ENCODE measurements at places on chromosomes 6 and 20. TPM values are rescaled to one million over a fixed set of nuclear protein-coding genes. Genes with fewer than 3 reads are reported as not detected.
A peak's percentile ranks its signal among the peaks of the same experiment; 100 is the strongest.

The SLC17A4 gene
- not detected for total RNA-seq

The JPH2 gene
- total RNA-seq: 0.47 TPM

The PACRG gene
- not detected for total RNA-seq

DNA sequence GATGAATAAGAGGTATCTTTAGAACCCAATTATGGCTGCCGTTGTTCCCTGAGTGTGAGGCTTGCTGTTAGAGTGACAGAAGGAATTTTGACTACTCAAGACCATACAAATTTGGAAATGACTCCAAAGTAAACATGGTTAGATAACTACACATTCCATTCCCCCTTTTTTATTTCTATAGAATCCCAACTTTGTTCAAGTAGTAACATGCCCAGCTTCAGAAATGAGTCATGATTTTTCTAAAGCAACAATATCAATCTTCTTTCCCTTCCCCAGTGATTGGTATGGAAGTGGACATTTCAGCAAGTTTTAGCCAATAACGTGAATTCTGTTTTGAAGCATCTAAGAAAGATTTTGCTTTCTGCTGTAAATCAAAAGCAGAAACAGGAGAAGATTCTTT is 37.8 kb downstream of the HCRTR2 start:
- no peak for DNase-seq

DNA sequence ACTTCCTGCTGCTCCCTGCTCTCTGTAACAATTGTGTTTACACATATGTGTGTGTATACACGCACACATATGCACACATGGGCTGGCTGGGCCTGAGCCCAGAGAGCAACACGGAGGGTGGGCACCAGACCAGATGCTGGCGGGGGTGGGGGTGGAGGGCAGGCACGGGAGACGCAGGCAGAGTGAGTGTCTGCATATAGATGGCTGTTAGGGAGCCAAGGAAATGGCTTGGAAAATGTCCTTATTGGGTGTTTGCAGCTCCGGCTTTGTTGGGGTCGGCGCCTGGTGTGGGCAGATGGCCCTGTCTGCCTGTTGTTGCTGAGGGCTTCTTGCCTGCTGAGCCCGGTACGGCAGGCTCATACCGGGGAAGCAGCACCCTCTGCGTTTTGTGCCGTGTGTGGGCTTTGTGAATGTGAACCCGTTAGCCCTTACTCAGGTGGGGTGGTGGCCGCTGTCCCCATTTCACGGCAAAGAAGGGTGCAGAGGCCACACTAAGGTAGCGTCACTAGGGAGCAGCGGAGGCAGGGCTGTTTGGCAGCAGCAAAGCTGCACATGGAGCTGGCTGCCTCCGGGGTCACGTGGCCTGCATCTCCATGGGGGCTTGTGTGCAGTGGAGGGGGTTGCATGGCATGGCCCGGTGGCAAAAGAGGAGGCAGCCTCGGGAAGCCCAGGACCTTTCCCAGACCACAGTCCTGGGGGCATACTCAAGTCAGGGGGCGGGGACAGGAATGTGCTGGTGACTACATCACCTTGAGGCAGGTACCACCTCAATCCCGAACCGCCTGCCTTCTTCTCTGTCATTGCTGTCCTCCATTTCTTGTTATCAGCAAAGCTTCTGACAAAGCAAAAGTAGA is 47.4 kb upstream of the SRF start:
- DNase-seq: no peak

DNA sequence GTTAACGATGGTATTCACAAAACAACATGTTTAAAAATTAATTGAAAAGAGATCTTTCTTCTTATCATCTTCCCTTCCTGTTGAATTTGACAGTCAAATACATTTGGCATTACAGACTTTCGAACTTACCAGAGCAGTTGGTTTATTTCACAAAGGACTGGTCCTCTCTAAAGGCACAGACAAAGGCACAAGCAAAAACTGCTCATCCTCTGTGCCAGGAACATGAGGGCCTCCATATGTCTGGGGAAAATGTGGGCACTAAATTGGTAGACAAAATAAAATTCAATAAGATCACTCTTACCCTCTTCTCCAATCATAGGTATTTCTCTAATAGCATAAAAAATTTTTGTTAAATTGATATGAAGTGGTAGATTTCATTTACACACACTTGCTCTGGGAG is 40.4 kb downstream of the SYNE1 start:
- DNase-seq: no peak

DNA sequence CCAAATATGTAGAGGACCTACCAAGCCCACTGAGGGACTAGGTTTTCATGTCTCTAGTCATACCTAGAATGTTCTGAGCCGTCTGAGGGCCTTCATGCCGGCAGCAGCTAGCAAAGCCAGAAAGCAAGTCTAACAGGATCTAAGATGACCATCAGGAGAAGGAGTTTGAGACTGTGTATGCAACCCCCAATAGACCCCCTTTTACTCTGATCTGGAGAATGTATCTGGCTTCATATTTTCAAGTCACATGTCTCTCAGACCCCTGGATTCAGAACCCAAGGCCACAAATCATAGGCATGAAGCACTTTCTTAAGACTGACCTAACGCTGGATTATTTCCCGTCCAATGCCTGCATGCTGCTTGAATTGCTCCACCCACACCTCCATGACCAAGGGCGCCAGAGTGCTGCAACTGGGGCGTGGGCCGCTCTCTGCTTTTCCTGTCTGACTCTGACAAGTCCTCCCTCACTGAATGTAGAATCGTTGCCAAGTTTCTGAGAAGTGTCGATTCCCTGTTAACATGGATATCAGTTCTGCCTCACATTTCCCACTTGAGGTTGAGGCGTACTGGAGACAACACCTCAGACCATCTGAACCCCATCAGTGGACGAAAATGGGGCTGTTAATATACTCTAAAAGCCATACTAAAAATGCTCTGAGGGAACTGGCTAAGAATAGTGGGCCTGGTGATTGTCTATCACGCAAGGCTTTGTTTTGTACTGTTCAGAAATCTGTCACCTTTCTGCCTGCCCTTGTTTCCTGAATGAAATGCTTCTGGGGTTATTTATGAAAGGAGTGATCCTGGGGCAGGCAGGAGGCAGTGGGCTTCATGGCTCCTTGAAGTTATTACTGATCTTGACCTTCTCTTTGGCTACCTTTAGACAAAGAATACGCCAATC is 23.9 kb upstream of the ASXL1 start:
- peak; percentile 68 for DNase-seq

GRCh38 chr6:41561931-41562911 is 16.0 kb downstream of the FOXP4 start:
- no peak for DNase-seq

- DNase-seq: no peak
Observed at GRCh38 chr6:150026976-150027805, 1.9 kb upstream of the RAET1L start.

- DNase-seq: no peak
Observed at GRCh38 chr20:35887393-35888064, 66.8 kb downstream of the SCAND1 start.

- no peak for DNase-seq
Observed at GRCh38 chr20:23938118-23938438, 50.5 kb downstream of the GGTLC1 start.

DNA sequence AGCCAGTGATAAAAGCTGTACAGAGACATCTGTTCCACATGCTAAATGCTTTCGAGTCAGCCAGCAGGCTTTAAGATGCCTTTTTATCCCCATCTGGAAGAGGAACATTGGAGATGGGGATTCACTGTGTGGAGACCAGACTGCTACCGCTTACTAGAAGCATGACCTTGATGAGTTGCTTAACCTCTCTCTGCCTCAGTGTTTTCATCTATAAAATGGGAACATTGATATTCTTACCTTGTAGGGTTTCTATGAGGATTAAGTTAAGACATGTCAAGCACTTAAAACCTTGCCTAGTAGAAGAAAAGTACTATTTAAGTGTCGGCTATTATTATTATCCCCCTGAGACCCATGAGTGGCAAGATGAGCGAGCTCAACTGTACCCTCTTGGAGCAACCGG is 165.3 kb upstream of the SNX9 start:
- DNase-seq: no peak

GRCh38 chr6:129369737-129370136 is 340.2 kb downstream of the ARHGAP18 start:
- no peak for DNase-seq

DNA sequence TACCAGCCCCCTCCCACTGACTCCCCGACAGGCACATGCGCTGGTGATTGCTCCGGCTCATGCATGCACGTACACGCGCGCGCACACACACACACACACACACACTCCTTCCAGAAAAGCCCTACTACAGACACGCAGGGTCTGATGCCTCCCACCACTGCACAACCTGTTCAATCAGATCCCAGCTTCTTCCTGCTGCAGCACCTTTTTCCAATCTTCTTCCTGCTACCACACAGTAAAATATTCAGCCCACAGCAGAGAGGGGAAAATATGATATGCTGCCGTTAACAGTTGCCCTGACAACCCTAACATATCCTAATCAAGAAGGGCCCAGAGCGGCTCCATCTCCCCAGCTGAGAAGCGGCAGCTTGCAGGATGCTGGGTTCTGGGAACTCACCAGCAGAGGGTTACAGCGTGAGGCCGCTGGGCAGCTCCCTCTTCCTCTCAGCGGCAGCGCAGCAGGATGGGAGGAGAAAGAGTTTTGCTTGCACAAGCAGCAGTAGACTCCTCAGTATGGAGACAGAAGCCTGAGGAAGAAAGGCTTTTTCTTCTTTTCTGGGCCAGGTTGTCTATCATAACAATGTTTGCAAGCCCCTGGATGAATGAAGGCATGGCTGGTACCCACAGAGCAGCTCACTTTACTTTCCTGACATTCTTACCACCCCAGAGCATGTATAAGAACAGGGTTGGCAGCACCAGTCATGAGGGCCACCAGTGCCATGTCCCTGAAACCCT is 23.9 kb downstream of the MAP7 start:
- peak; percentile 54 for DNase-seq

- DNase-seq: no peak
Observed at GRCh38 chr20:14234666-14235295, 102.6 kb downstream of the FLRT3 start.

DNA sequence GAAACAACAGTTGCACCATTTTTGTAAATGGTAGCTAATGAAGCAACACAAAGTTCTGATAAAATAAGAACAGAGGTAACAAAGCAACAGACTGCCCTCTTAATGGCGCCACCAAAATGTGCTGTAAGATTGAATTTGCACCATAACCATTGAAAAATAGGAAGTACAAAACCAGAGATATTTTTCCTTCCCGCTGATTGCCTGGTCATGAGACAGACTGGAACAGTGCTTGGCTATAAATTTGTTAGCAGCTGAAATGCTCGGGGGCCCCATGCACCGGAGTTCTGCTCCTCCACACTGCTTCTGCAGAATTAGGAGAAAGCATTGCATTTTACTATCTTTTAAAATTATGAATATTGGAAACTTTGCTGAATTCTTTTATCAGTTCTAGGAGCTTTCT is 164.4 kb upstream of the QKI start:
- no peak for DNase-seq

GRCh38 chr6:93721386-93722048 is 302.2 kb upstream of the EPHA7 start:
- DNase-seq: no peak

- no peak for DNase-seq
Observed at GRCh38 chr6:96276305-96276704, 245.3 kb upstream of the UFL1 start.

DNA sequence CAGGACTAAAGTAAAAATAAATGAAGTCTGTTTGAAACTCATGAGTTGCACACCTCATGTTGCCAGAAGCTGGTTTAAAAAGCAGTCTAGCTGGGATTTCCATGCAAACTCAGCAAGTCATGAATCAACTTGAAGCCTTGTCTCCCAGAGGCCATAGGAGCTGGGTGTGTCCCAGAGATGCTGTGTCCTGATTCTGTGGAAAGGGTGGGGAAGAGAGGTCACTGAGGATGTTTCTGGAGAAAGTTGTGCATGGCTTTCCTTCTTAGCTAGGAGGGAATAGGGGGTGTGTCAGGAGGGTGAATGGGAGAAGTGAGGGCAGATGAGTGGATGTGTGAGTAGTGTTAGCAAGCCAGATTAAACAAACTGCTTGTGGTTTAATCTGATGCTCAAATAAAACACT is 111.3 kb downstream of the ADAT2 start:
- no peak for DNase-seq
